GM23248 (cell line): ENCODE measurements at places on chromosomes 2 and 18.

- H3K36me3 ChIP-seq, result no peaks in the 10 kb centered on the region
- no peak overlapping the region for H3K4me3 ChIP-seq
- no peaks in the 10 kb centered on the region for H3K27me3 ChIP-seq
- H3K4me1 ChIP-seq, result peaks cover 20% of the 10 kb centered on the region
- DNase-seq, result peak; percentile 92
These were observed 57.6 kb downstream of the ATOH8 start for GRCh38 chr2:85811180-85812093.

DNA sequence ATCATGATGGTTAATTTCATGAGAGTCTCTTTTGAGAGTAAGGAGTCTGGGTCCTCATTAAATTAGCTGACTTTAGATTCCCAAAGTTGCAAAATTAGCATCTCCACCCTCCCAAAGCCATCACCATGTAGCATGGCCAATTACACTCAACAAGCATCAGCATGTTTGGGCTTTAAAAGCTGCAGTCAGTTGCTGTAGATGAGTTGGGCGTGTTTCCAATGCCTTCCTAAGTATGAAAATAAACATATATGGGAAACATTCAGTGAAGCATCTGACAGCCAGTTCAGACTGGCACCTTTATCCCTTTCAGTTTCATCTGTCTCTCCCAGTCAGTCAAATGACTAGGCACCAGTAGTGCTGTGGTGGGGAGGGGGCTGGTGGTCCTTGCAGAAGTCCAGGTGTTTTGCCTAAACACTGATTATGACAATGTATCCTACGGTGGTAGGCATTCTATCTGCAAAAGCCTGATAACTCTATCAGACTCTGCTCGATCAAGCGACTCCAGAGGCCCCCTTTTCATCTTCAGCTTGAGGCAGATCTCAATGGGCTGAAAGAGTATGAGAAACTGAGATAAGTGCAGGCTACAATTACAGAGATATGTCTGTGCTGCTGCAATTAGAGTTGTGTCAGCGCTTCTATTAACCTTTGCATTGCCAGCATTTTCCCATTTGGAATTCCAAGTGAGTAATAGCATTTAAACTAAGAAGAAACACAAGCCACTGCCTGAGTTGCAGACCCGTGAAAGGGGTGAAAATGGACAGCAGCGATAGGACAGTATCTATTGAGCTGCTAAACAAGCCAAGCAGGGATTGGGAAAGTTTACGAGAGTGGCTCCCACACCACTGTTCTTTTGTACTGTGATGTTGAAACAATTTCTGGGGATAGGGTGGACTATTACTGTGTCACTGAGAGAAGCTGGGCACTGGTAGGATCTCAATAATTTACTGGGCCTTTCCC lies 67.3 kb upstream of the SPOPL start:
- H3K36me3 ChIP-seq, result no peaks in the 10 kb centered on the region
- H3K27me3 ChIP-seq, result no peaks in the 10 kb centered on the region

GRCh38 chr2:201414099-201415023 lies 36.9 kb downstream of the TRAK2 start:
- H3K27ac ChIP-seq, result no peak overlapping the region
- no peaks in the 10 kb centered on the region for H3K27me3 ChIP-seq
- H3K4me1 ChIP-seq, result peaks cover 32% of the 10 kb centered on the region
- H3K36me3 ChIP-seq, result no peaks in the 10 kb centered on the region
- H3K4me3 ChIP-seq, result peak overlapping the region; percentile 31
- DNase-seq, result peak; percentile 30

DNA sequence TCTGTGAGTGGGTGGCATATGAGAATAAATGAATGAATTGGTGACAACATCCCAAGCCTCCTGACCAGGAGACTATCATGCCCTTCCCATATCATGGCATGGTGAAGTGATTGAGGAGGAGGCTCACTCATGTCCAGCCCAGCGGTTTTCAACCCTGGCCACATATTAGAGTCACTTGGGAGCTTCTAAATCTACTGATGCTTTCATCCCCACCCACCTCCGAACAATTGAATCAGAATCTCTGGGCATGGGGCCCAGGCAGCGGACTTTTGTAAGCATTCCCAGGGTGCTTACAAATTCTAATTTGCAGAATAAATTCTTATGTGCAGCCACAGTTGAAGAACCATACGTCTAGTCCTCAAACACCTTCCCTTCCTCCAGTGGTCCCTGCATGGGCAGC lies 81.7 kb upstream of the SEC11C start:
- no peaks in the 10 kb centered on the region for H3K27me3 ChIP-seq
- peaks cover 10% of the 10 kb centered on the region for H3K4me1 ChIP-seq
- no peaks in the 10 kb centered on the region for H3K36me3 ChIP-seq
- DNase-seq, result peak; percentile 94

DNA sequence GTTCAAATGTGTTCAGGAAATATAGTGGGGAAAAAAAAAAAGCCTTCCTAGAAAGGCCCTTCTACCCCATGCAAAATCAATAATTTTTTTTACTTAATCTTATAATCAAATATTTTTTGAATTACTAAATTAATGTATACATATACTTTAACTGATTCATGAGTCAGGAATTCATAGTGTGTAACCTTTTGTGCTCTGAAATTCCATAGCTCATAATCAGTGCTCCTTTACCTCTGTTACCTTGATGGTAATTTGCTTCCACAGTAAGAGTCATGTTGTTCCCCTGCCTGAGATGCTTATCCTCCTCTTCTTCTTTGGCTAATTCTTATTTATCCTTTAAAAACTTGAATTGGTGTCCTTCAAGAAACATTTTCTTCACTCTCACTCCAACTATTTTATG lies 414.2 kb downstream of the THSD7B start:
- no peaks in the 10 kb centered on the region for H3K27me3 ChIP-seq
- no peak overlapping the region for H3K4me3 ChIP-seq
- peaks cover 10% of the 10 kb centered on the region for H3K4me1 ChIP-seq
- DNase-seq, result no peak
- H3K36me3 ChIP-seq, result no peaks in the 10 kb centered on the region

- H3K4me3 ChIP-seq, result no peak overlapping the region
- no peaks in the 10 kb centered on the region for H3K27me3 ChIP-seq
These were observed 16.2 kb downstream of the DOCK10 start for GRCh38 chr2:225025917-225026571.

GRCh38 chr18:3055816-3056215 lies 42.9 kb upstream of the LPIN2 start:
- no peaks in the 10 kb centered on the region for H3K4me1 ChIP-seq
- no peaks in the 10 kb centered on the region for H3K36me3 ChIP-seq
- no peak overlapping the region for H3K27ac ChIP-seq
- DNase-seq, result no peak

DNA sequence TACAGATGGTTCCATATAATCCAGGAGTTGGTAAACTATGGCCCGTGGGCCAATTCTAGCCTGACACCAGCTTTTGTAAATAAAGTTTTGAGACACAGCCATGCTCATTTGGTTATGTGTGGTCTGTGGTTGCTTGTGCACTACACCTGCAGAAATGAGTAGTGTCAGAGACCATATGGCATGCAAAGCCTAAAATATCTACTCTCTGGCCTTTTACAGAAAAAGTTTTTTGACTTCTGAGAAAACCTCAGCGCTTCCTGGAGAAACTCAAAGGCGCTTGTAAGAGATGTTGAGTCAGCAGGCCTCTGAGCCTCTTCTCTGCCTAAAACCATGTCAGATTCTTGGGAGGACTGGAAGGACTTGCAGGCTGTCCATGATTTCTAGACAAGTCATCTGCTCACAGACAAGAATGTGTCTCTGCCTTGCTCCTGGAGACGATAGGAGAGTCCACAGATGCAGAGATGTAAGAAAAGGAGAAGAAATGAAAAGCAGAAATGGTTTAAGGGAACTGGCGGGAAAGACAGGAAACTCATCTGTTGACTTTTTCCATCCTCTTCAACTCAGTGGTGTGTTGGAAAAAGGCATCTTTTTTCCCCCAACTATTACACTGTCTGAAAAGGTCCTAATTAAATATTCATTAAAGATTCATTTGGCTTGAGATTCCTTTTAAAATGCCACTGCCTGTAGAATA lies 5.2 kb downstream of the TTC39C start:
- H3K27me3 ChIP-seq, result no peaks in the 10 kb centered on the region
- no peak for DNase-seq
- no peak overlapping the region for H3K27ac ChIP-seq
- no peaks in the 10 kb centered on the region for H3K36me3 ChIP-seq
- H3K4me1 ChIP-seq, result peaks cover 21% of the 10 kb centered on the region
- H3K4me3 ChIP-seq, result no peak overlapping the region

GRCh38 chr2:7730449-7730848 lies 813.2 kb downstream of the RNF144A start:
- H3K4me3 ChIP-seq, result no peak overlapping the region
- H3K36me3 ChIP-seq, result no peaks in the 10 kb centered on the region
- no peaks in the 10 kb centered on the region for H3K27me3 ChIP-seq
- no peak overlapping the region for H3K27ac ChIP-seq
- DNase-seq, result no peak
- peaks cover 8% of the 10 kb centered on the region; the same call in 1 of the 2 replicates for H3K4me1 ChIP-seq
